ENCODE measurements at places on chromosomes 1 and 21. TPM values are rescaled to one million over a fixed set of nuclear protein-coding genes. Genes with fewer than 3 reads are reported as not detected.

DNA sequence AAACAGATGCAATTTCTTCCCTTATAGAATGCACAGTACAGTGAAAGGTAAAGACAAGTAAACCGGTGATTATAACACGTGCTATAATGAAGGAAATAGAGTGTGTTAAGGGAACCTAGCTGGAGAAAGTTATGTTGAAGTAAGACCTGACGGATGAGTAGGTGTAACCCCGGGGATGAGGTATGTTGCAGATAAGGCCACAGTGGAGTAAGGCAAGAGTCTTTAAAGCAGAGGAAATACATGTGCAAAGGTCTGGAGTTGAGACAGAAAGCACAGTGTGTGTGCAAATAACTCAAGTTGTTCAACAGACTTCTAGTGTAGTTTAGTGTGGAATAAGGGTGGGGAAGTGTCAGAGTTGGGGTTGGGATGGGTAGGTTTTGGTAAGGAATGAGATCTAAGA lies 2.9 kb downstream of the DBT start:
- H3K4me3 ChIP-seq = no peak overlapping the region
- H3K27ac ChIP-seq = no peak overlapping the region
- H3K27me3 ChIP-seq = no peaks in the 10 kb centered on the region
- no peak for DNase-seq

The HSD3B2 gene
- not detected for total RNA-seq

DNA sequence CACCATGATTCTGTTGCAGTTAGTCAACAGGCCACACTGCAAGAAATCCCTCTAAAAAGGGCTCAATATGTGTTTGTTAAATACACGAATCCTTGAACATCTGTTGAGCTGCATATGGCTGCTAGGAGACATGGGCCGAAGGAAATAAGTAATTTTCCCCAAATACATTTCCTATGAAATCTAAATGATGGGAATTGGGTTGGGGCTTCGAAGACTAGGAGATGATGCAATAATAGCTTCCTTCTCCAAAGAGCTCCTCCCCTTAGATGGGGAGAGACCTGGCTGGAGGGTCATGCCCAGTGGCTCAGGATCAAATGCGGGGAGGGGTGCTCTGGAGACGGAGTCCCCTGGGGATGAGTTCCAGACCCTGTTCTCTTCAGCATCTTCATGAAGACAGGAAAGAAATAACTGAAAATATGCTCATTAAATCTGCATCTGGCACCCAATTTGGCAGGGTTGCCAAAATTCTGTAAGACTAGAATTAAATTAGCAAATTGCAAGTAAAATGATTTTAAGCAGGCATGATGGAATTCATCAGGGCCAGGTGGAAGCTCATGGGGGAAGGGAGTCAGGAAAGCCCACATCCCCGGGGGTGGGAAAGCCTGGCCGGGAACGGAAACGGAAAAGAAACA lies 165.0 kb upstream of the EDN2 start:
- no peaks in the 10 kb centered on the region for H3K4me1 ChIP-seq
- H3K4me3 ChIP-seq = no peak overlapping the region
- DNase-seq = no peak

GRCh38 chr1:174639461-174639860 lies 191.7 kb downstream of the GPR52 start:
- H3K36me3 ChIP-seq = no peaks in the 10 kb centered on the region
- H3K27me3 ChIP-seq = no peaks in the 10 kb centered on the region
- no peak for DNase-seq
- no peak overlapping the region for H3K4me3 ChIP-seq

DNA sequence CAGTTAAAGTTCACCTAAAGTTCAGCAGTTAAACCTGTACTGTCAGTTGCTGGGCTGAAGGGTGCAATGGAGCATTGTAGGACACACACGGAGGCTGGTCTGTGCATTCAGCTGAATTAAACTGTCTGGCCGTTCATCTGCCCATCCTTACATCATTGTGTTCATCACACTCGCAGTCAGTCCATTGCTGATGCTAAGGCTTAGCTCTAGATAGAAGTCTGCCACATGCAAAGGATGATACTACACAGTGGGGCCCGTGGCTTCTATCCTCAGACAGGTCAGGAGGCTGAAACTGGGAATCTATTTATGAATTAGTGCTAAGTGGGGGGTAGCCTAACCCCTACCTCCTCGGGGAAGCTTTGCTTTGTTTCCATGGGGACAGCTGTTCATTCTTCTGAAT lies 60.4 kb downstream of the CNIH3 start:
- H3K27ac ChIP-seq = no peak overlapping the region
- H3K4me3 ChIP-seq = no peak overlapping the region
- no peak for DNase-seq
- H3K4me1 ChIP-seq = no peaks in the 10 kb centered on the region
- no peaks in the 10 kb centered on the region for H3K27me3 ChIP-seq
- H3K36me3 ChIP-seq = no peaks in the 10 kb centered on the region

DNA sequence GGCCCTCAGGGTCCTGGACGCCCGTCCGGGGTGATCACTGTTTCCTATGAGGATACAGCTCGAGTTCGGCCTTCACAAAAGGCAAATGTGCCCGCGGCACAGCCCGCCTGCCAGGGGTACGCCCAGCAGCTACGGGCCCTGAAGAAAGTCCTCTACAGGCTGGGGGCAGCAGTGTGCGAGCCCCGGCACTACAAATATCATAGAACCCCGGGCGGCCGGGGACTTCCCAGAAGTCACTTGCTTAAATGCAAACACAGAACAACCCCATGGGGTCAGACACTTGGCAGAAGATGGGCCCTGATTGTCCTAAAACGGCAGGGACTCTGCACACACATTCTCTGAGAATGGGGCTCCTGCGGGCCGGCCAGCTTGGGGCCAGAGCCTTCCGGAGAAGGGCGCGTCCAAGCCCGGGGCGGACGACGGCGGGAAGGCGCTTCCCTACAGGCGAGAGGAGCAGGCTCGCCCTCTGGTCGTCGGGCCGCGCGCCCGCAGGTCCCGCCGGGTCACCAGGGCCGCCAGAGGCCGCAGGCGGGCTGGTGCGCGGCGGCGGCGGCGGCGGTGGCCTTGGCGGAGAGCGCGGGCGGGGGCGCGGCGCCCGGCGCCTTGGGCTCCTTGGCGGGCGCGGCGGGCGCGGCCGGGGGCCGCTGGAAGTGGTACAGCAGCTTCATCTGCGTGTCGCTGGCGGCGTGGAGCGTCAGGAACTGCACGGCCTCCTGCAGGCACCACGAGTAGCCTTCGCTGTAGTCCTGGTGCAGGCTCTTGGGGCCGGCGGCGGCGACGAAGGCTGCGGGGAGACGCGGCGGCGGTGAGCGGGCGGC lies 888 bp downstream of the HES5 start:
- H3K36me3 ChIP-seq = no peaks in the 10 kb centered on the region
- no peak for DNase-seq
- H3K4me1 ChIP-seq = peaks cover 19% of the 10 kb centered on the region
- no peaks in the 10 kb centered on the region for H3K27me3 ChIP-seq

The AGTRAP gene
- 123 TPM for total RNA-seq

The ASTN1 gene
- 0.62 TPM for total RNA-seq

DNA sequence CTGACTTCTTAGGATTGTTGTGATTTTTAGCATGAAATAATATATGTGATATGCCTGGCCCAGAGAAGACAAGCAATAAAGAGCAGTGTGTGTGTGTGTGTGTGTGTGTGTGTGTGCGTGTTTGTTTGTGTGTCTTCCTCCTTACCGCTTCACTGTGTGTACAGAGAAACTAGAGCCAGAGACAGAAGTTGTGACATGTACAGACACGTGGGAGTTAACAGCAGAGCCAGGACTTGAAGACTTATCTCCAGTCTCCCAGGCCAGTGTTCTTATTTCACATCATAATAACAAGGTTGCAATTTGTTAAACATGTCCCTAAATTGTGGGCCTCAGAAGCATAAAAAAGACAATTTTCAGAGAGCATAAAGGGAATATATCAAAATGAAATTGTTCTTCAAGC lies 192.0 kb upstream of the JUN start:
- H3K4me1 ChIP-seq = no peaks in the 10 kb centered on the region
- no peaks in the 10 kb centered on the region for H3K27me3 ChIP-seq
- H3K4me3 ChIP-seq = no peak overlapping the region

GRCh38 chr1:200075522-200075921 lies 48.0 kb downstream of the NR5A2 start:
- H3K27ac ChIP-seq = no peak overlapping the region
- H3K36me3 ChIP-seq = no peaks in the 10 kb centered on the region
- DNase-seq = no peak
- no peaks in the 10 kb centered on the region for H3K4me1 ChIP-seq
- H3K4me3 ChIP-seq = no peak overlapping the region

- DNase-seq = no peak
- H3K27ac ChIP-seq = no peak overlapping the region
- H3K4me1 ChIP-seq = peaks cover 16% of the 10 kb centered on the region
- H3K27me3 ChIP-seq = no peaks in the 10 kb centered on the region
- H3K36me3 ChIP-seq = no peaks in the 10 kb centered on the region
Observed at GRCh38 chr21:43907751-43908150, 42.7 kb downstream of the AGPAT3 start.

The SVBP gene
- total RNA-seq = 42.5 TPM

The PLA2G2A gene
- 146 TPM for total RNA-seq

DNA sequence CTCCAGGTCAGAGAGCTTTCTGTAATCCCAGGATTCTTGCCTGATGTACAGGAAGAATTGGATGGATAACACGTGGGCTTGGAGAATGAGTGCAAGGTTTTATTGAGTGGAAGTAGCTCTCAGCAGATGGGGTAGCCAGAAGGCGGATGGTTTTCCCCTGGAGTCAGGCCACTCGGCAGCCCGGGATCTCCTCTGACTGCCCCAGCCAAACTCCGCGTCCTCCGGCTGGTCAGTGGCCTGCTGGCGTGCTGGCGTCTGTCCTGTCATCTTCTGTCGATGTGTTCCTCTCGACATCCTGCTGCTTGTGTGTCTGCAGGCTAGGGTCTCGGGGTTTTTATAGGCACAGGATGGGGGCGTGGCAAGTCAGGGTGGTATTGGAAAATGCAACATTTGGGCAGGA lies 27.4 kb upstream of the GJA9 start:
- no peaks in the 10 kb centered on the region for H3K27me3 ChIP-seq
- H3K4me3 ChIP-seq = no peak overlapping the region
- no peak overlapping the region for H3K27ac ChIP-seq
- no peaks in the 10 kb centered on the region for H3K4me1 ChIP-seq

The PRELP gene
- total RNA-seq = 17.9 TPM

DNA sequence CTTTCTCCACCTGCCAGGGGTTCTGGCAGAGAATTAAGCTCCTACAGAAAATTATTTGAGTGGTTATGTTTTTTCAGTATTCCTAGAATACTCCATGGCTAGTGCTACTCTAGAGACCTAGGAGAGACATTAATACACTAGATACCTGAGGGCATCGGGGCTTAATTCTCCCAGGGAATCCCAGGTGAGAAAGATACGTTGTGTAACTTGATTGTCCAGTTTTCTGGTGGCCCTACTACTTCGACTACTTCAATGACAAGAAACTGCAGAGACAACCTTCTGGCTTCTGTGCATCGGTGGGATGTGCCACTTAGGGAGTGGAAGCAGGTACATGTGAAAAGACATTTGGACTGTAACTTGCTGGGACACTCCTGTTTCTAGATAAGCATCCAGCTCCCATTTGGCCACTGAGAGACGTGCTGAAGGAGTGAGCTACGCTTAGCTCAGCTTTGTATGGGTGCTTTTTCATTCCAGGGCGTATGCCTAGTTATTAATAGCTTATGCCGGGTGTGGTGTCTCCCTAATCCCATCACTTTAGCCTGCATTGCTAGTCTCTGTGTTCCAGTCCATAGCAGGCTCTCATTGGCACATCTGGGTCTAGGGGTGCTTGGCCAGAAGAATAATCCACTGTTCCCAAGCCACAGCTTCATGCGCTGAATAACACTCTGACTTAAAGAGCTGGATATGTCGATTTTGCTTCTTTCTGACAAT lies 300.7 kb downstream of the SIPA1L2 start:
- no peaks in the 10 kb centered on the region for H3K36me3 ChIP-seq
- H3K4me3 ChIP-seq = no peak overlapping the region
- H3K4me1 ChIP-seq = no peaks in the 10 kb centered on the region
- no peak for DNase-seq
- no peak overlapping the region for H3K27ac ChIP-seq

GRCh38 chr1:39890273-39890672 lies 7.0 kb upstream of the TRIT1 start:
- no peaks in the 10 kb centered on the region for H3K4me1 ChIP-seq
- no peaks in the 10 kb centered on the region for H3K27me3 ChIP-seq
- no peak for DNase-seq

DNA sequence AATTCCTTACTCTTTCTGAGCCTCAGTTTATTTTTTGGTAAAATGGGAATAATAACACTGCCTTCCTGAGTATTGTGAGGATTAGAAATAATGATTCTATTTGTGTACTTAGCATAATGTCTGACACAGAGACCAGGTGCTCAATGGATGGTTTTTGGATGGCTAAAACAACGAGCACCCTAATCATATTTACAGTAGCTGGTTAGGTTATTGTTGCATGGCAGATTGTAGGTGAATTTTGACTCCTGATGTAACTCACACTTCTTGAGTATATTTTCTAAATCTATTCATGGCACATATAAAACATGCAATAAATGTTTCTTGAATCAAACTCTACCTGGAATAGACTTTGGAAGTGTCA lies 11.9 kb upstream of the DUSP10 start:
- H3K27me3 ChIP-seq = no peaks in the 10 kb centered on the region
- H3K36me3 ChIP-seq = no peaks in the 10 kb centered on the region
- no peak for DNase-seq
- no peak overlapping the region for H3K4me3 ChIP-seq

- no peak for DNase-seq
- H3K36me3 ChIP-seq = no peaks in the 10 kb centered on the region
- H3K27me3 ChIP-seq = no peaks in the 10 kb centered on the region
- H3K27ac ChIP-seq = no peak overlapping the region
Observed at GRCh38 chr1:5554111-5554510, 438.1 kb downstream of the NPHP4 start.

- H3K36me3 ChIP-seq = no peaks in the 10 kb centered on the region
- DNase-seq = no peak
- peak overlapping the region; percentile 2 for H3K27ac ChIP-seq
- no peaks in the 10 kb centered on the region for H3K27me3 ChIP-seq
- no peaks in the 10 kb centered on the region for H3K4me1 ChIP-seq
Observed at GRCh38 chr1:192907545-192908243, 98.9 kb downstream of the RGS2 start.

GRCh38 chr1:31752258-31752657 lies 11.9 kb downstream of the ADGRB2 start:
- no peaks in the 10 kb centered on the region for H3K4me1 ChIP-seq
- no peak overlapping the region for H3K4me3 ChIP-seq
- H3K27me3 ChIP-seq = no peaks in the 10 kb centered on the region
- H3K27ac ChIP-seq = no peak overlapping the region

DNA sequence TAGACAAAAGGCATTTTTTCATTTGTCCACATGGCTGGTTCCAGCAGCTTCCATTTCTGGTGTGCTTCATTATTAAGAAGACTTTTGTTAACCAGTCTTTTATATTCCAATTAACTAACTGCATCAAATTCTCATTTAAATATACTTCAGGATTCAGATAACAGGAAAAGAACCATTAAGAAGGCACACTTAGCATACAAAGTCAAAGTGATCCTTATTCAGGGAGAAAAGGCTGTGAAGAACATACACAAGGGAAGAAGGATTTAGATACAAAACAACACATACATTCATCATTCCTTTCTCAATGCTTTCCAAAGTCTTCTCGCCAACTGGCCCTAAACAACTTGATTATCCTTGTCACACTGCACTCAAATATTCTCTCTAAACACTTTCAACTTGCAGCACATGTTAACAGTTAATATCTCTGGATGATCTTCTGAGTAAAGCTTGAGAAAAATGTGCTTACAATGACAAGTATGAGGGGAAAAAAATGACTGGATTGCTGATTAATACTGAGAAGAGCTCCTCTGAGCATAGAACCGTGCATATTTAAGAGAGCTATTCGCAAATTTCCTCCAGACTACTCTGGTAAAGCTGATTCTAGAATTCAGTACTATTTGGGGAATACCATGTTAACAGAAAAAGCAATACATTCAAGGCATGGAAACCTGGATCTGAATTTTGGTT lies 225.2 kb upstream of the TNR start:
- no peaks in the 10 kb centered on the region for H3K27me3 ChIP-seq
- H3K36me3 ChIP-seq = no peaks in the 10 kb centered on the region
- H3K4me1 ChIP-seq = no peaks in the 10 kb centered on the region
- no peak overlapping the region for H3K27ac ChIP-seq
- H3K4me3 ChIP-seq = no peak overlapping the region
